DMS79 treated with DMSO at 0.1 percent for 48 hours (cell line): ENCODE measurements at places on chromosomes 12 and 14.

DNA sequence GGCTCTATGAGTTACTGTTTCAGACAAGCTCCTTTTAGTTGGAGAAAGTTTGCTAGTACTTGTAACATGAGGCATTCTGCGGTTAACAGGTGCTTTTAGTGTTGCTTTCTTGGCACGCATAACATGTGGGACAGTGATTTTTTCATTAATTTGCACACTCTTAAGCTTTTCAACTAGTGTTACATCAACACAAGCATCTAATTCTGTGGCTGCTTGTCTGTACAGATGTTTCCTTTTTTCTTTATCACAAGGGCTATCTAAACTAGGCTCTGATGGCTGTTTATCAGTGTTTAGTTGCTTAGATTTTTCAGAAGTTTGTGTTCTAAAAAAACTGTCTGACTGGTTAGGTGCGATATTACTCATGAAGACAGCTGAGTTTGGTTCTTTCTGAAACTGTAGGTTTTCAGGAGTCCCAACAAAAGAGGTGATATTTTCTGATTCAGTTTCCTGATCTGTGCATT, 120.1 kb downstream of the RALGAPA1 start:
- no peak for DNase-seq

DNA sequence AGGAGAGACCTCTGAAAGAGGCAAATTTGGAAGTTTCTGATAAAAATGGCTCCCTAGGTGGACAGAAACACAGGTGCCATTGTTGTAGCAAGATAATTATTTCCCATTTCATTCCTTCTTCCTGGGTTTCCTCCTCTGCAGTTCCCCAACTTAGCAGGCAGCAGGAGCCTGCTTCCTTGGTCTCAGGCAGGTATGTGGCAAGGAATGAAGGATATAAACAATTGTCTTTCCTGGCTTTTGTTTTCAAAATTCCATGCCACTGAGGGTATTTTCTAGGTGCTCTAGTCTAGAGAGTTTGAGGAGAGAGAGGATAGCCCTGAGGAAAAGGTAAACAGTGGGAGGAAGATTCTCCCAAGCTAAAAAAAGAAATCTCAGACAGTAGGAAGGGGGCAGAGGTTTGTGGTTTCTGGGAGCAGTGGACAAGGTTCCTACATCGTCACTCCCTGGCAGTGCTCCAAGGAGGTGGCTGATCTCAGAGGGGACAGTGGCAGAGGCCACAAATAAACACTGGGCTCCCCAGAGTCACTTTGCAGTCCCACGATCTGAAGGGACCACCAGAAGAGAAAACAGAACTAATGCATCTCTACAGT, 82.6 kb upstream of the IGF1 start:
- no peak for DNase-seq

DNA sequence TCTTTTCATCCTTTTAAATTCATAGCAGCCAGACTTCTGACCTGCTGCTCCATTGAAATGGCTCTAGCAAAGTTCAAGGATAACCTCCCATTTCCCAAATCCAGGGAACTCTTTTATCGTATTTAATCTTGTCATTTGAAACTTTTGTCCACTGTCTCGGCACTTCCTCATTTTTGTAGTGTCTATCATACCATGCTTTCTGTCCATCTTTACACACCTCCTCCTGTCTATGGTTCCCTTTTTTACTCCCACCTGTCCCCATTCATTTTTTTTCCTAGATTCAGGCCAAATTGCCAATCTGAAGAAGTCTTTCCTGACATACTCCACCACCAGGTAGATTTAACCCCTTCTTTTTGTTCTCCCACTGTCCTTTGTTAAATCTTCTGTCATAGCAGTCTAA, 31.0 kb downstream of the NFYB start:
- DNase-seq: no peak

- no peak for DNase-seq
These were observed 389.2 kb downstream of the TMEM117 start for GRCh38 chr12:44225149-44225510.

DNA sequence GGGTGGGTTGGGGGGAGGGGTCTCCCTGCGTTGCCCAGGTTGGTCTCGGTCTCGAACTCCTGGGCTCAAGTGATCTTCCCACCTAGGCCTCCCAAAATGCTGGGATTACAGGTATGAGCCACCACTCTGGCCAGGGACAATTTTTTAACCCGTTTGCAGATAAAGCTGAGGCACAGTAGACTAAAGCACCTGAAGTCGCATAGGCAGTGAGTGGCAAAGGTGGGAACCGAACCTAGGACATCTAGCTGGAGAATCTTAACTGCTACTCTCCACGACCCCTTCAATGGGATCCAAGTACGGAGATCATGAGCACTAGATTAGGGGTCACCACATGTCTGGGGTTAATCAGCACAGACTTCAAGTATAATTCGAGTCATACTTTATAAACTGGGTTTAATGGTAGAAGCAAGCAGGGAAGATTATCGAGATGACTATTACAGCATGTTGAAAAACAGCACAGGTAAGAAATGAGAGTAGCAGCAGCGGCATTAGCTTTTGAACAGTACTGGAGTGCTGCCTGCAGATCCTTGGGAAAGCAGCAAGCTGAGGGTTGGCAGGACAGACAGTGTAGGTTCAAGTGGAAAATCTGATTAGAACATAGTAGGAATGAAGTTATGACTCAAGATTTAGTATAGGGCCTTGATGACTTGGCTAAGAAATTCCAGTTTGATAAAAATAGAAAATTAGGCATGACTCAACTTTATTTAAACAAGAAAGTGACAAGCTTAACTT, 23.9 kb downstream of the NID2 start:
- DNase-seq: no peak

- peak; percentile 16 for DNase-seq
These were observed at the start of gene CCND2 for GRCh38 chr12:4273652-4274395. Gene CCND2, plus strand, starts transcription at chr12:4273762. Its CDS starts 279 bp downstream, at chr12:4274041.

DNA sequence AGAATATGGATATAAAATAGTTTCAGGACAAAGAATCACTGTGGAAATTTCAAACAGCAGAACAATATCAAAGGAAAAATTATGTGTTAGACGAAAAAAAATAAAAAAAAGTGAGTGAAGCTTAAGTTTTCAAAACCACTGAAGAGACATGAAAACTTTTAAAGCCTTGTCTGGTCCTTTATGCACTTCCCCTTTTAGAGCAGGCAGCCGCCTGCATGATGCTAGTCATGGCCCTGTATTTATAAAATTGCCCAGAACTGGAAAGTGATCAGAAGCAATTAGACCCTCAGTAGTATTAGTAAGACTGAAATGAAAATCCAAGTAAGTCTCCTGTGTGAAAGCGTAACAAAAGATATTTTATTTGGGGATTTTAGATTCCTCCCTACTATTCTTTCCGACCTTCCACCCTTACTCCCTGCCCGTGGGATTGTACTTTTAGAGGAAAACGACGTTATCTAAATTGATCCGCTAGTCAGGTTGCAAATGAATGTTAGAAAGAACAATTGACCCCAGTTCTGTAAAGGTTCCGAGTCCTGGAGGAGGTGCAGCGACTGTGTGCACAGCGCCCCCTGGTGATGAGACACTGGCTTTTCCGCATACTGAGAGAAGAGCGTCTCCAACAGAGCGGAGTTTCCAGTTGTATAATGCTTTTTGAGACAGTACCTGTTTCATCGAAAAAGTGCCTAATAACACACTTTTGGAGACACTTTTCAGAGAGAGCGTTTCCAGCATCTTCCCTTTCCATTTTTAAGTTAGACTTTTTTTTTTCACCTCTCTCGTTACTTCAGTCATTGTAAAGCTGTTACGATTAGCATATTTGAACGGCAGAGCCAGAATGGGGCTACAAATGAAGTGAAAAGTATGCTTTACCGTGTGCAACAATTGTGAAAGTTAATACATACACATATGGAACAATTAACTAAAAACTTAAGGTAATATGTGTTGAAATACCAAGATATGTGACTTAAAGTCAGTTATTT, 12.4 kb downstream of the MGST1 start:
- no peak for DNase-seq

- no peak for DNase-seq
These were observed 74.6 kb upstream of the BBS10 start for GRCh38 chr12:76422543-76423438.

DNA sequence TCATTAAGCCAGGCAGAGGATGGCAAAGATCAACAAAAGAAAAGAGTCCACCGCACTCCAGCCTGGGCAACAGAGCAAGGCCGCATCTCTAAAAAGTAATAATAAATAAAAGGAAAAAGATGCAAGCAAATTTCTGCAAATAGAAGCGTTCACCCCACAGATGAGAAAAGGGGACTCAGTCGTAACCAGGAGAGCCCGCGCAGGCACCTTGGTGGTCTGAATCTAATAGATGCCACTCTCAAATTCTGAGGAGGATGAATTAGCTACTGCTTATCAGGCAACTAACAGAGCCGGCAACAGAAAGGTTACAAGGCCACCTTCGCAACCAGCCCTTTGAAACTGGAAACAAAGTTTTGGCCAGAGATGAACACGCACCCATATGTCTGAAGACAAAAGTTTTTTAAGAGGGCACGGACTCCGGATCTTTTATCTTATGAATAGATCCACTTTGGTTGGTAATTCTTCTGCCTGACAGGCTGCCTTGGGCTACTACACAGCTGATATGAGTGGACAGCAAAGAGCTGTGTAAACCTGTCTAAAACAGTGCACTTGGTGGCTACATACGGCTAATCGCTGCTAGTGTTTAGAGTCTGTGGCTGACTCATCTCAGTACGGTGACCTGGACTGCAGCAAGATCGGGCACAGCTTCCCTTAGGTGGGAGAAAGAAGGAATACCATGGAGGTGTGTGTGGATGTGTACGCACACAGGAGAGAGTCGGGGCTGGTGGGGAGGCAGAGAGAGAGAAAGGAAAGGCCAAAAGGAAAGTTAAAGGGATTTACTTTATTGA, 32.9 kb upstream of the TTC7B start:
- DNase-seq: no peak

GRCh38 chr14:44657696-44658388, 150.8 kb upstream of the FSCB start:
- DNase-seq: peak; percentile 81

DNA sequence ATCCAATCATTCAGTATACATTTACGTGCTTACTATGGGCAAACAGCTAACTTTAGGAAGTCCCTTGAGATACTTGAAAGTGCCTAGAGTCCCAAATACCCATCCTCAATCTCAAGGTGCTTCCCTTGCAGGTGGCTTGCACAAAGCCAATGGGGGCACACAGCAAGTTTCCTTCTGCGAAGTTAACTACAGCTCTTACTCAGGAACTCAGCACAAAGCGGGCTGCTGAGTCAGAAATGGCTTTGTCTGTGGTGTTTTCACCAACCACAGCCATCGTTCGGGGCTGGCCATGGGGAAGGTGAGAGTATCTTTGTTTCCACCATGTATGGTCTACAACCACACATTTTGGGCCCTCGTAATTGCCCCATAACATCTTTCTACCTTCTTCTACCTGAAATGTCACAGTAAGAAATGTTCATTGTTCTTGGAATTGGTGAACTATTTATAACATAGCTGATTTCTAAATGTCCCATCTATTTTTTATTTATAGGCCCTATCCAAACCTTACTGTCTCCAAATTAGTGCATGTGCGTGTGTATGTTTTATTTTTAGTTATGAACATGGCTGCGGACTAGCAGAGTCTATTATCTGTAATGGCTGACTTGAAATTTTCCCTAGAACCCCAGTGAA, 13.9 kb downstream of the MFAP5 start:
- no peak for DNase-seq

GRCh38 chr12:6362403-6362802, 13.0 kb downstream of the SCNN1A start:
- no peak for DNase-seq

GRCh38 chr12:105226219-105226618, 9.8 kb downstream of the APPL2 start:
- DNase-seq: no peak

GRCh38 chr14:104467641-104468040, 111.9 kb upstream of the C14orf180 start:
- no peak for DNase-seq

- no peak for DNase-seq
These were observed 76.7 kb downstream of the ACTN1 start for GRCh38 chr14:68902357-68902756.
